Regular cardiac myocyte (primary cell): ENCODE measurements at places on chromosomes 1 and 21. TPM values are rescaled to one million over a fixed set of nuclear protein-coding genes. Genes with fewer than 3 reads are reported as not detected.

Gene SPRR1B
- not detected in 2 replicates for total RNA-seq

Gene EEIG2
- 11.3 and 19.7 TPM in 2 replicates for total RNA-seq

Gene OR2L13
- total RNA-seq = under 0.01 TPM in 1 of 2 replicates, not detected in the other

Gene OR2L3
- total RNA-seq = not detected in 2 replicates

Gene KRTAP11-1
- total RNA-seq = not detected in 2 replicates

Gene CHIA
- not detected in 2 replicates for total RNA-seq
